ENCODE measurements at places on chromosomes 2 and 18.

DNA sequence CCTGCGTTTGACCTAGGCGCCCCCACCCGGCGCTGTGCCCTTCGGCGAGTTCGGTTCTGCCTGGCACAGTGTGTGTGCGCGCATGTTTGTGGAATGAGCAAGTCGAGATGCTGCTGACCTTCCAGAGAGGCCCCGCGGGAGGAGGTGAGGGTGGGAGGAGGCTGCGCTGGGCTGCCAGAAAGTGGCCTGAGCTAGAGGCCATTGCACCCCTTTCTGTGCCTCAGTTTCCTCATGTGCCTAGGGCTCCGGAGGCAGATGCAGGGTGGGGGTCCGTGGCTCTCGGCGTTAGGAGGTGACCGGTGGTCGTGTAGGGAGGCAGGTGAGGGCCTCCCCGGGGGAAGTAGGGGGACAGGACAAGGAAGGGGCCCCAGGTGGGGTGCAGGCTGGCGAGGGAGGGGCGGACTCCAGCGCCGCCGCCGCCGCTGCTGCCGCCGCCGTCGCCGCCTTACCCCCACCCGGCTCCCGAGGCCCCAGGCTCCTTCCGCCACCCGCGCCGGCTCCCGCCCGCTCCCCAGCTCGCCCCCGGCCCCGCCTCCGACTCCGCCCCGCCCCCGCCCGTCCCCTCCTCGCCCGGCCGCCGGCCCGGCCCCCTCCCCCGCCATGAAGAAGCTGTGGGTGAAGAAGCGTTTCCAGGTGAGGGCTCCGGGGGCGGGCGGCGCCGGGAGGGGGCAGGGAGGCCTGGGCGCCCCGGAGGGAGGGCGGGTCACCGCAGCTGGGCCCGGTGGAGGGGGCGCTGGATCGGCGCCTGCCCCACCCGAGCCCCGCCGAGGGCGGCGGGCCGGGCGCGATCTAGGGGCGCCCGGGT is 7.0 kb downstream of the SPEG start:
- no peak for DNase-seq

GRCh38 chr2:16026816-16027501 is 86.6 kb downstream of the MYCN start:
- no peak for DNase-seq

DNA sequence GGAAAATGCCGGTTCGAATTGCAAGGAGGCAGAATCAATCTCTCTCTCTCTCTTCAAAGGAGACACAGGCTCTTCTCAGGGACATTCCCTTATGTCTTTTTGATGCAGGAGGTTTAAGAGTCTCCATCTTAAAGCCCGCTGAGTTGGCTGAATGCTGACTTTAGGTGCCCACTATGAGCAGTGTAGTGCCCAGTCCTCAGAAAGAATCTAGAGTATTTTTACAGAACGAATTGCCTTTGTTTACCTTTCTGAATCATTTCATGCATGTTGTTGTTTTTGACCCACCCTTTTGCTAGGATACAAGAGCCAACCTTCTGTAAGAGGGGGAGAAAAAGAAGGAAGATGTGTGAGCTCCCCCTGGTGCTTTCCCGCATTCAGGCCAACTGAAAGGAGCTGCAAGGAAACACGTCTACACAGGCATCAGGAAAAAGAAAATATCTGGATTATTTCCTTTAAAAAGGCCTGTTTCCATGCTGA is 193.5 kb upstream of the TCF4 start:
- peak; percentile 81 for DNase-seq

GRCh38 chr2:190334479-190335224 is 8.7 kb upstream of the INPP1 start:
- peak; percentile 92 for DNase-seq

GRCh38 chr2:241372361-241372992 is 16.4 kb downstream of the FARP2 start:
- no peak for DNase-seq

DNA sequence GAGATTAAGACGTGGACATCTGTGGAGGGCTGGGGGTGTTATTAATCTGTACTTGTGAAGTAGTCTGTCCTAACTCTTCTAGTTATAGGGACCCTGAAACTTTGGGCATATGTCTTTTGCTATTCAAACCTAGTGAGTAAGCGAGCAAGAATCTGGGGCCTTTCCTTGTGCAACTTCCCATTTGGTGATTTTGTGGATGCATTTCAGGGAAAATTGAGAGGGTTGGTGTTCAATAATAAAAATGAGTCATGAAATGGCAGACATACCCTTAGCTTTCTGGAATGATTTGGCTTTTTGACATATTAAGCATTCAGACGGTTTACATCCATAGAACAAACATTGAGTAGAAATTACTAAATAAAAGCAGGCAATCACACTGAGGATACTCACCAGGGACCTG is 17.0 kb downstream of the COL4A4 start:
- DNase-seq, result no peak

GRCh38 chr18:23380817-23381216 is 72.3 kb upstream of the RIOK3 start:
- no peak for DNase-seq

DNA sequence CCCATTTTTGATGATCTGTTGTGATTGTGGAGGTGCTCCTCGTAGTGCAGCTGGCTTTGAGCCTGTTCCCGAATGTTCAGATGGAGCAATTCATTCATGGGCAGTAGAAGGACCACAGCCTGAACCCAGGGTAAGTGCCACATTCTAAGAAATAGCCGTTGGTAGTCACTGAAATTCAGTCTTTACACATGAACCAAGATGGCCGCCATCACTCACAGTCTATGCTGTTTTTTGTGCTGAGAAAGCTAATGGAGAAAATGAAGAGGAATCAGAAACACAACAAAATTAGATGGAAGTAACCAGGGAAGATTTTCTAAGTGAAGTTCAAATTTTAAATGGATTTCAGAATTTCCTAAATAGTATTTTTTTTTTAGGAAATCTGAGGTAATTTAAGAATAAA is 25.5 kb downstream of the DSG1 start:
- DNase-seq, result no peak

GRCh38 chr2:239662413-239663120 is 261.7 kb upstream of the HDAC4 start:
- no peak for DNase-seq

DNA sequence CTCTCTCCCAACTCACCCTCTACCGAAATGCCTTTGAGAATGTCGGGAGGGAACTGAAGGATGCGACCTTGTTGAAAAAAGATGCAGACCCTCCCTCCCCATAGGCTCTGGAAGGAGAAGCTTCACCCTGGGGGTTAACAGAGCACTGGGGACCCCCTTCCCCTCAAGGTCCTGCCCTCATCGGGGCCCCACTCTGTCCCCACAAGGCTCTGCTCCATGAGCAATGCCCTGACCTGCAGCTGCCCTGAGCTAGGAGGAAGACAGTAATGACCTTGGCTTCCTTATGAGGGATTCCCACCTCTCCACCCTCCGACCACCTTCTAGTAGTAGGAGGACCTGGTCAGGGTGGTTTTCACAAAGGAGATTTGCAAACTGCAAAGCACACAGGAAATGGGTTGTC is 44.4 kb upstream of the HPCAL1 start:
- no peak for DNase-seq

DNA sequence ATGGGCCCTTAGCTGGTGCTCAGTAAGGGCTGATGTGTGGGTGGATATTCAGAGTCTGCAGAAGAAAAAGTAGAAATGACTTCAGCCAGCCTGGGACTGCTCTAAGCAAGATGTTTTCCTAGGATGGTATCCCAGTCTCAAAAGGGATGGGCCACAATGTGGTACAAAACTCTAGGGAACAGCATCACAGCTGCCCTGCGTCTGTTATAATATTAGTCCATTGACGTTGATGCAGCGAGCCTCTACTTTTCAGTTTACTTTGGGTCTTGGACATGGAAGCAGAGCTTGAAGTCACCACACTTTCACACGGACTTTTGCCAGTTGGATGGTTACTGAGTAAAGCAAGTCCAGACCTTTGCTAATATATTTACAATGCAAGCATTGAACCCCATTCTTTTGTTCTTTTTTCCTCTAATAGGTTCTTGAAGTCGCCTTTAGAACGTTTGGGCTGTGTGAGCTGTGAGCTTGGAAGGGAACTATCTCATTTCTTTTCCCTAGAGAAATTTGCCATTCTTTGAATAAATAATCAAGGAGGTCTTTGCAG is 105.7 kb downstream of the RDH14 start:
- DNase-seq, result no peak

DNA sequence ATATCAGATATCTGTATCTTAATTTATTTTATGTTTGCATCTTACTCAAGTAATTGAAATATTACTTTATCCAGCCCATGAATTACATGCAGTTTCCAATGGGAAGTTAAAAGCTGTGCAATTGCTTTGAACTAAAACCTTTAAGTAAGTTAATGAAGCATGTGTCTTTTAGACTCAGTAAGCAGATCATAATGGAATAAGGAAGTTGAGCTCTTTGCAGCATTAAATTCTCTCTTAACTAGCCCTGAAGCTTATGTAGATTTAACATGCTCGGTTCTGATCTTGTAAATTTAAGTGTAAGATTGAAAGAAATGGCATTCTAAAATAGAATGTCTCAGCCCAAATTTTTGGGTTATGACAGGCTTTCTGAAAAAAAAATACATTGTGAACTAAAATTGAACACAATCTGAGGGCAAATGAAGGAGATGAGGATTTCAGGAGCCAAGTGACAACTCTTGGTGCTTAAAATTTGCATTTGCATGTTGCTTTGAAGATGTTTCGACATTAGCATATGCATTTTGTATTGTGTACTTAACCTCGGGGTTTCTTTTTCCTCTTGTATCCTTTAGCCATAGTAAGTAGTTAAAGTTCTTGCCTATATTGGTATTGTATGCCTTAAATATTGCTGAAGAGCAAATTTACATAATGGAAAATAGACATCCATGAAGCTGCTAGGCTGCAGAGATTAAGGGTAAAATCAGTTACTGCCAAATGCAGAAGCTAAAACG is 297.8 kb upstream of the KCNJ3 start:
- DNase-seq, result no peak

DNA sequence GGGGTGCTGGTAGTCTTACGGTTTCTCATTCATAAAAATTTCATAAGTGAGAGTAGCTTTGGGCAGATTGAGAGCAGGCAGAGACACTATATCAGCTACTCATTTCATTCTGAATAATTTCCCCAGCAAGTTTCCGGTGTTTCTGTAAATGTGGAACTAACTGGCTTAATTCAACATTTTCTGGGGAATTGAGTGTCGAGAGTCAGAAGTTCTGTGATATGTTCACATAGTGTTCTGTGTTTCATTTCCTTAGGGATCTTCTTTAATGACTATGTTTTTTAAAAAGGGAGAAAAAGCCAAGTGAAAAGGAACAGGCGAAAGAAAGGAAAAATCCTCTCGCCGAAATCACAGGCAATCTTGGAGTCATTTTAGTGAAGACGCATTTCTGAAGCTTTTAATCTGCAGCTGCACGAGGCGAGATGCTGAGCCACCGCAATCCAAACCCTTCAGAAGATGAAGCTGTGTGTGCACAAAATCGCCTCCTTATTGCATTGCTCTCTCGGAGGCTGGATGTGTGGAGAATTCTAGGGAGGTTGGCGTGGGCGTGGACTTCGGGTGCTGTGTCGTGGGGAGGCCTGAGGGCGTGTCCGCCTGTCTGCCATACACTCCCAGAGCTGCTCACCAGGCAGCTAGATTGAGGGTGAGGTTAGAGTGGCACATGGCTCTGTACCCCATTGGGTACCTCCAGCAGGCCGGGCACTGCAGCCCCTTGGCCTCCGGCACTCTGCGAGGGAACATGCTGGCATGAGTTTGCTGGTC is 38.4 kb upstream of the HDAC4 start:
- DNase-seq, result no peak

DNA sequence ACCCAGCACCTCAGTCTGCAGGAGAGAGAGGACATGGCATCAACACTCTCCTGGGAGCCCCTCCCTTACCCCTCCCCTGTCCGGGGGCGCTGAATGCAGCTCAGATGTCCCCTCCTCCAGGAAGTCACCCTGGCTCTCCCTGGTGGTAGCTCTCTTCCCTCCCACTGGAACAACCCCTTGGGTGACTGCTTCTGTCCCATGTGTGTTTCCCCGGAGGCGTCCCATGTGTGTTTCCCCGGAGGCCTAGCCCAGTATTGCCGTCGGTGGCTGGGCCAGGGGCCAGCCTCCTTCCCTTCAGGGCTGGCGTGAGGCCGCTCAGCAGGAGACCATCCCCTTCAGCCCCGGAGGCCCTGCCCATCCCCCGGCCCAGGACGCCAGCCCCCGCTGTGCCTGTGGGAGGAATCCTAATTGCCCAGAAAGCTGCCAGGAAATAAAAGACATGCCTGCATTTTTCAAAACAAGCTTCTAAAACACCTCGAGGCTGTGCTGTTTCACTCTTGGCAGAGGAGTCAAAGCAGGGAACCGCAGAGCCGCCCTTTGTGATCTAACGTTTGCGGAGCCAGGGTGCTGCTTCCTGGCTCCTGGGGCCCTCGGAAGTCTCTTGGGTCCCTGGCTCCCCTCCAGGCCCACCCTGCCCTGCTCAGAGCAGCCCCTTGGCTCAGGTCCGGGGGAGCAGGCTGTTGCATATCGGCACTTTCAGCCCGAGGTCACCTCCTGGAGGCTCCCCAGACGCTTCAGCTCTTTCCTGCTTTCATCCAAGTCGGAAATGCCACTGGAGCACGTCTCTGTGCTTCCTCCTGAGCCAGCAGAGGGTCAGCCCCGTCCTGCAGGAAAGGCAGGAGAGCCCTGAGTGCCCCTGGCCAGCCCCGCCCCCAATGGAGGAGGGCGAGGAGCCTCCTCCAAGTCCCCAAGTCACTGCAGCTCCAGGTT is 11.4 kb downstream of the SNED1 start:
- DNase-seq, result peak; percentile 61

DNA sequence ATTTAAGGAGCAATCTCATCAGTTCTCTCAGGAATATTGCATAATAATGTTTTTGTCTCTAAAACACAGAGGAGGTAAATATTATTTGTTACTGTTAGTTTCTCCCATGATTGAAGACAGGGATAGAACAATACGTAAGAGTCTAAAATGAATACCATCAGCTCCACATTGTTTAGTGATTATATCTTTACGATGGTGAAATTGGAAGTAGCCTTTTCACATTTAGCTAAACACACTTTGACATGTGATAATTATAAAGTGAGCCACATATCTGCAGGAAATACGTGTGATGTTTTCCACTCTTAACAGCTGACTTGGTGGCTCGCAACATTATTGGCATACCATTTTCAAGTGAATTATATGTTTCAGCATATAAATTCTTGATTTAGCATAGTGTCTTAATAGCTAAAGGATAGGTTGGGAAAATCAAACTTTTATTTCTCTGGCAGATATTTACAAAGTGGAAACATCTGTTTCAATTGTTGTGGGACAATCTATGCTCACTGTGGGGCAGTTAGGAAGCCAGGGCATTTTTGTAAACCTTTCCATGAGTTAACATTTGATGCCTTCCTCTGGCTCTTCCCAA is 208.1 kb upstream of the RASGRP3 start:
- peak; percentile 85 for DNase-seq

GRCh38 chr2:50851886-50852285 is 180.0 kb downstream of the NRXN1 start:
- DNase-seq, result no peak
